ENCODE measurements at places on chromosomes 12 and 14.

- DNase-seq, result no peak
These were observed 2.4 kb downstream of the CCDC177 start for GRCh38 chr14:69572030-69572840.

DNA sequence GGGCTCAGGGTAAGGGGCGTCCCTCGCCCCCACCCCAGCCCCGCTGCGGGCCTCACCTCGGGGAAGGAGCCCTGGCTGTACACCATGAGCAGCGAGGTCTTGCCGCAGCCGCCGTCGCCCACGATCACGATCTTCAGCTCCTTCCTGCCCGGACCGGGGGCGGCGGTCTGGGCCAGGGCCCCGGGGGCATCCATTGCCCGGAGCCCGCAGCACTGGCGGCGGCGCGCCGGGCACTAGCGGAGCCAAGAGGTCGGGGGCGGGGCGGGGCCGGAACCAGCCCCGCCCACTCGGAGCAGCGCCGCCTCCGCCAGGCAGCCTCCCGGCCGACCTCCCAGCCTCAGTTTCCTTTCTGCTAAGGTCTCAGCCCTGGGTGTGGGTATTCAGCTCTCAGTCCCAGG lies at the start of gene RHOF:
RHOF (minus strand) TSS at position 249 of the 398 bp plus-strand sequence; CDS start at position 194, 55 bp downstream.
- DNase-seq, result peak; percentile 72

- no peak for DNase-seq
These were observed 122.1 kb downstream of the STXBP6 start for GRCh38 chr14:24927809-24928208.

DNA sequence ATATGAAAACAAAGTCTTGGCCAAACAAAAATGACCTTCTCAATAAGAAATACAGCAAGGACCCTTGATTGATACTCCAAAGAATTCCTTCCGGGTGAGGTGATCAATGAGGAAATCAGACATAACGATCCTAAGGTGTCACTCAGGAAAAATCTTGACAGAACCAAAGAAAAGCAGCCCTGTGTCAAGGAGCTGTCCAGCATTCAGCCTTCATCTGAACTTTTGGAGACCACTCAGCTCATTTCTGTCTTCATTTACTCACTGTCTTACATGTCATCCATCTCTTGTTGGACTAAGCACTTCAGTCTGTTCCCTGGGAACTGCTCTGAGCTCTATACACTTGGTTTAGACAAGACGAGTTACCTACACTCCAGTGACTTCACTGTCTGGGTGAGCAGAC lies 179.9 kb downstream of the GRIN2B start:
- no peak for DNase-seq

- no peak for DNase-seq
These were observed 2.4 kb upstream of the MEG3 start for GRCh38 chr14:100823413-100824080.

DNA sequence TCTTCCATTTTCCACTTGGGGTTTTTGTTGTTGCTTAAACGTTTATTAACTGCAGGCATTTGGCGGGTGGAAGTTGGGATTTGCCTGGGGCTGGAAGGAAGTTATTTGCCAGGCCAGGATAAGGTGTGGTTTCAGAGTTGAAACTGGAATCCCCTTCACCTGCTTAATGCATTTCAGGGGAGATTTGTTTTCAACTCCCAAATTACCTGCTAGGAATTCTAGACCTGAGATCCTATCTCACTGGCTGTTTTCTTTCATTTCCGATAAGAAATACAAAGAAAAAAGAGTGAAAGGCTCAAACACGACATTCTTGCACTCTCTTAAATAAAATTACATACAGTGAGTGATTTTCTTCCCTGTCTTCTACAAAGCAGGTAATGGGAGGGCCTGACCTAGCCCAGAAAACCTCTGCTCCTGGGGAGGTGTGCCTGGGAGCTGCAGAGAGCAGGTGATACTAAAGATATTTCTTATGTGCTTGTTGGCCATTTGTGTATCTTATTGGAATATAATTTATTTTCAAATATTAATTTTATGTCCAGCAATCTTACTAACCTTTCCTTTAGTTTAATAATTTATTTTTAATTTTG lies 278.2 kb downstream of the ZFP36L1 start:
- DNase-seq, result no peak

DNA sequence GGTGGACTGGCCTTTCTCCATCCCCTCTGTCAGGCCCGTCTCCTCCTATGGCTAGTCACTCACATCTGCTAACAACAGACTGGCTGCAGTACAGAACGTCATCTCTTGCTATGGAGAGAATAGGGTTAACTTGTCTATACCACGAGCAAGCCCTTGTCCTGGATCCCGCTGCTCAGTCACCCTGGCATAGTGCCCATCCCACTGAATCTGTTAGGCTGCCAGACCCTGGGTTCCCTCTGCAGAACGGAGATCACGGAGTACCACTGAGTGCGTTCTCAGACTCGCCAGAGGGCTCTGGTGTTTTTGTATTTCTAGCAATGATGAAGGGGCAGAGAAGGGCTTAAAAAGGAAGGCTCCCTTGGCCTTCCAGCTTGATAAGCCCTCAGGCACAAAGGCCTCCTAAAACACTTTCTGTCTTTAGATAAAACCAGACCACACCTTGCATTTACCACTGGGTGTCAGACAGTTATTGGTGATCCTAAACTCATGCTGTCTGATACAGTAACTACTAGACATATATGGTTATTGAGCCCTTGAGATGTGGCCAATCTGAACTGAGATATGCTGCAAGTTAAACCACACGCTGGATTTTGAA lies 6.3 kb upstream of the NRIP2 start:
- no peak for DNase-seq

- DNase-seq, result no peak
These were observed 23.1 kb downstream of the TTC6 start for GRCh38 chr14:37618498-37619028.

- DNase-seq, result no peak
These were observed 255.2 kb downstream of the SYT1 start for GRCh38 chr12:79119796-79120195.

DNA sequence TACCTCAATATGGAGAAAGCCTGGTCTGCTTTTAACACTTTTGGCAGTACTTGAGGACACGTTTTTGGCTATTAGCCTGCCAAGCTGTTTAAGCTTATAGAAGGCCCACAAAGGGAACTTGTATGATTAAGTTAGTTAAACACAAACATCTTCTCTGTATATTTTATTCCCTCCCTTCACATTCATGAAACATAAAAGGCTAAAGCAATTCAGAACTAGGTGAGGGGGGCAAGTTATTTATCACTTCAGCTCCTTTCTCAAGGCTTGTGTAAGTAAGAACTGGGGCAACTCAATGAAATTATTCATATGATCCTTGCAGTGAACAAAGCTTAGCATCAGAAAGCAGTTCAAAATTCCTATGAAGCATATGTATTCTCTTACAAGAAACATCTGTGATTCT lies 7.5 kb downstream of the PRICKLE1 start:
- no peak for DNase-seq

- no peak for DNase-seq
These were observed 1.6 kb downstream of the C12orf42 start for GRCh38 chr12:103494051-103494733.

DNA sequence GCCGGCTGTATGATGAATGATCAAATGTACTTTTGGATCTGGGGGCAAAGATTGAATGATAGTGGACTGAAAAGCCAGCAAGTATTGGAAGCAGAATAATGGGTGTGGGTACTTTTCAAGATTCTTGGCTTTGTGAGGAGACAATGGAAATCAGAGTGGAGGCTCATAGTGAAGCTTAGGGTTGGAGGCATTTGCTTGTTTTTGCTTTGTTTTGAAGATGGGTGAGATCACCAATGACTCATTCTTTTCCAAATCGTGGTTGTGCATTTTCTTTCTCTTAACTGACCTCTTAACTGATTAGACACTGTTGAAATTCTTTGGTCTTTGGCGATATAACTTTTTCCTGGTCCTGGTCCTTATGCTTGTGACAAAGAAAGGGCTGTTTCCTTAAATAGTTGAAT lies 54.4 kb downstream of the PELI2 start:
- DNase-seq, result peak; percentile 36

GRCh38 chr14:76006253-76006652 lies 20.7 kb downstream of the IFT43 start:
- DNase-seq, result no peak

- no peak for DNase-seq
These were observed 117.4 kb upstream of the VASH1 start for GRCh38 chr14:76643887-76644286.

GRCh38 chr12:128779901-128780300 lies 43.9 kb downstream of the SLC15A4 start:
- DNase-seq, result no peak

GRCh38 chr12:40253936-40254335 lies 29.1 kb downstream of the LRRK2 start:
- no peak for DNase-seq

- no peak for DNase-seq
These were observed 137.4 kb downstream of the ZNF664 start for GRCh38 chr12:124110372-124110883.

- DNase-seq, result peak; percentile 25
These were observed 214.9 kb downstream of the ADAMTS20 start for GRCh38 chr12:43336962-43337555.

GRCh38 chr12:109818905-109819500 lies 14.2 kb downstream of the TRPV4 start:
- DNase-seq, result no peak

GRCh38 chr12:94100990-94101737 lies 47.2 kb upstream of the PLXNC1 start:
- DNase-seq, result peak; percentile 67

- peak; percentile 55 for DNase-seq
These were observed 200.2 kb downstream of the ANO6 start for GRCh38 chr12:45416126-45416525.

GRCh38 chr12:14920475-14921126 lies 17.7 kb downstream of the ERP27 start:
- no peak for DNase-seq

GRCh38 chr14:103623308-103623707 lies 5.7 kb upstream of the KLC1 start:
- no peak for DNase-seq

- no peak for DNase-seq
These were observed 66.9 kb downstream of the GPATCH2L start for GRCh38 chr14:76218662-76219061.

- no peak for DNase-seq
These were observed 1125.3 kb downstream of the LRFN5 start for GRCh38 chr14:42732005-42732404.

GRCh38 chr14:93009471-93010129 lies 86.7 kb downstream of the CHGA start:
- peak; percentile 80 for DNase-seq

GRCh38 chr12:34210689-34211530 lies 188.6 kb downstream of the ALG10 start:
- no peak for DNase-seq

GRCh38 chr14:50961605-50962221 lies 17.4 kb upstream of the PYGL start:
- DNase-seq, result no peak

- no peak for DNase-seq
These were observed 81.3 kb downstream of the SCN8A start for GRCh38 chr12:51672334-51672733.

- peak; percentile 79 for DNase-seq
These were observed 51.4 kb downstream of the A2M start for GRCh38 chr12:9064201-9064814.

- DNase-seq, result peak; percentile 22
These were observed 55.8 kb downstream of the GALNT4 start for GRCh38 chr12:89468648-89469326.

GRCh38 chr12:19208456-19208855 lies 78.9 kb downstream of the PLEKHA5 start:
- DNase-seq, result no peak

DNA sequence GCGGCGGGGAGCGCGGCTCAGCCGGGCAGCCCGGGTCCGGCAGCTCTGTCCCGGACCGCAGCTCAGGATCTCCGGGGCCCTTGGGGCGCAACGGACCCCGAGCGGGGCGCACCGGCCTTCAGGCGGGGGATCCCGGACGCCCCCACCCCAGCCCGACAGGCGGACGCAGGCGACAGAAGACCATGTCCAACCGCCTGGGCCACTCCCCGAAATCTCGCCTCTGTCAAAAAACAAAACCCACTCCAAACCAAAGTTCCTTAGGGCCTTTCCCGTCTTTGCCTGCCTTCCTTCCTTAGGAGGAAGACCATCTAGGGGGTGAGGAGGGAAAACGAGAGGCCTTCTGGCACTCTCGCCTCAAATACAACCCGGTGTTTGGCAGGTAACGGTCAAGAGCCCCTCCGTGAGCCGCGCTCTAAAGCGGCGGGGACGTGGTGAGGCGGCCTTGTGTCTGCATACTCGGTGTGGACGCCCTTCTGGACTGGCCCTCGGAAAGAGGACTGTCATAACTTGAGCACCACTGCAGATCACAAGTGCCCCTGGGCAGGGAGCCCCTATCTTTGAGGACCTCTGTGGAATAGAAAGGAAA lies 604 bp downstream of the HCFC2 start:
- peak; percentile 24 for DNase-seq

GRCh38 chr14:99672506-99673304 lies 11.4 kb upstream of the CYP46A1 start:
- DNase-seq, result peak; percentile 44

DNA sequence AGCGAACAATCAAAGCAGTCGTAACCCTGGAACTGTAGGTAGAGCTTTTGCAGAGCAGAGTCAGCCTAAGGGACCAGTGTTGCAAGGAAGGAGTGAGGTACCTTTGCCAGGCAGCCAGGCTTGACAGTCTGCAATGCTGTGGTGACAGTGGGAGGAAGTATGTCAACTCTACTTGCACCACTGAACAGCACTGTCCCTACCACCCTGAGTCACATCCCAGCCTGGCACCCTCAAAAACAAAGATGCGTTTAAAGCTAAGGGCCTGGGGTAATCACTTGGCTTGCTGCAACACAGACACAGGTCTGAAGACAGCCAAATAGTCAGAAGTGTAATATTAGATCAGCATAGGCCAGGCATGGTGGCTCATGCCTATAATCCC lies 141.9 kb downstream of the DPF3 start:
- no peak for DNase-seq

DNA sequence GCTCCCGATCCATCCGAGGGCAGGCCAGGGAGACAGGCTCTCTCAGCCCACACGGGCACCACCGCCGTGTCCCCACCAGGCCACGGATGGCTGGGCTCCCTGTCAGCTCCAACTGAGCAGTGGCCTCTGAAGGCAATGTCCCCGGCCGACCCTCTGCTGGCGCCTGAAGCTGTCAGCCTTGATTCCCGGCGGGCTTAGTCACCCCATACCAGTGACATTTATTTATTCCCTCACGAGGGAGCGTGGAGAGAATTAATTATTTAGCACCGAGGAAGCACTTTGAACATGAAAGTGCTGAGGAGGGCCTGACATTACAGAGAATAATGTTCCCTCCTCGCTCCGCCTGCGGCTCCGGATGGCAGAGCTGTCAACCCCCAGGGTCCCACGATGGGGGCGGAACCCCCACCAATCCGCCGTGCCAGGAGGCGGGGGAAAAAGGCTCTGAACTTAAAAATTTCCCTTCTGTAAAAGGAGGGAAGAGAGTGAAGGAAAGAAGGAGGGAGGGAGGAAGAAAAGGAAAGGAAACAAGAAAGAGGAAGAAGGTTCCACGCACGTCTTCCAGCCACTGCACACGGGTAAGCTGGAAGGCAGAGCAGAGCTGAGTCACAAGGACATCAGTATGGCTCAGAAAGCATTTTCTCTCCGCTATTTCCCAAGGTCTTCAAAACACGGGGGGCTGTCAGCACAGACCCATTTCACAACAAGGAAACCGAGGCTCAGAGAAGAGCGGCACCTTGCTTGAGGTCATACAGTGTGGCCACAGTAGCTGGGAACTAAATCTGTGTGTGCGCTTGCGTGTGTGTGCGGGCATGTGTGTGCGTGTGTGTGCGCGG lies 108.7 kb upstream of the NCOR2 start:
- DNase-seq, result peak; percentile 92

- DNase-seq, result no peak
These were observed 32.9 kb downstream of the TXNRD1 start for GRCh38 chr12:104248444-104248843.

GRCh38 chr14:73476451-73476931 lies 14.2 kb upstream of the RIOX1 start:
- peak; percentile 59 for DNase-seq

- DNase-seq, result no peak
These were observed 7.6 kb upstream of the AEBP2 start for GRCh38 chr12:19431407-19432308.

All from inflammatory macrophage treated with lipopolysaccharide for 4 hours (primary cell).